KG1 (cell line): ENCODE measurements at places on chromosomes 1 and 21.

GRCh38 chr1:18912550-18912949, 10.2 kb upstream of the ALDH4A1 start:
- DNase-seq, result no peak

DNA sequence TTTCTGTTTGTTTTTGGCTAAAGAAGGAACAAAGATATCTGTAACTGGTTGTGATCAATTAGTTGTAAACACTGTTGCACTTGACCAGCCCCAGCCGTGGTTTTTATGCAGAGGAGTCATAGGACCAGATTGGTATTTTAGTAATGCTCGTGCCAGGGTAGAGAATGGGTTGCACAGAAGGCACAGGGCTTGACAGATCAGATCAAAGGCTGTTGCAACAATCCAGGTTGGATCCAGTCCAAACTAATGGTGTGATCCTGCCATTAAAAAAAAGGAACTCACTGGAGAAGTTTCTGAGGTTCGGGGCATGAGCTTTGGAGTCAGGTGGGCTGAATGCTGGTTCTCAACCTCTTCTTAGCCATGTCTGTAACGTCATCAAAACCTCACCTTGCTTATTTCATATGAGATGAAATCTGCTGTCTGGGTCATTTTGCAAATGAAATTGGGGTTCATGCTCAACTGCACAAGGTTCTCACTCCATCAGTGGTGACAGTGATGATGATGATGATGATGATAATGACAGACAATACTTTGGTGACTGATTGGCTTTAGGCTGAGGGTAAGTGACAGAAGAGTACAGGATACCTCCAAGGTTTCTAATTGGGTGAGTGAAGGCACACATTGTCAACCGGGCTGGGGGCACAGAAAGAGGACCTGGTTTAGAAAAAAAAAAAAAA, 43.1 kb downstream of the ZNF281 start:
- DNase-seq, result no peak

DNA sequence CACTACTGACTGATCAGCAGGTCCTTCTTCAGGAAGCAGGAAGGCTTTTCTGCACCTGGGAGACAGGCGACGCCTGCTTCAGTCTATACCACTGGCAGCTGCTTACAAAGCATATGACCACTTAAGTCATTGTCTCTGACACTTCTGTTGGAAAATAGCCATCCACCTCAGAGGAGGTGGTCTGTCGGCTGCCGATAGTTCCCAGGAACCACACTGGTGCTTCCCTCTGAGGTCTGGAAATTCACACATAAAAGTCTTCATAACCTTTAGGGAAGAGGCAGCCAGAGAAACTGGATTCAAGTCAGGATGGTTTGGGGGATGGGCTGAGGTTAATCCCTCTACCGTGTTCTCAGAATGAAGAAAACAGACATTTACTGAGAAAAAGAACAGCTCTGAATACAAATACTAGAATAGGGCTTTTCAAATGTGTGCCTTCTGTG, 15.6 kb upstream of the SRP9 start:
- no peak for DNase-seq

GRCh38 chr1:87362063-87362833, 33.6 kb downstream of the LMO4 start:
- DNase-seq, result no peak

DNA sequence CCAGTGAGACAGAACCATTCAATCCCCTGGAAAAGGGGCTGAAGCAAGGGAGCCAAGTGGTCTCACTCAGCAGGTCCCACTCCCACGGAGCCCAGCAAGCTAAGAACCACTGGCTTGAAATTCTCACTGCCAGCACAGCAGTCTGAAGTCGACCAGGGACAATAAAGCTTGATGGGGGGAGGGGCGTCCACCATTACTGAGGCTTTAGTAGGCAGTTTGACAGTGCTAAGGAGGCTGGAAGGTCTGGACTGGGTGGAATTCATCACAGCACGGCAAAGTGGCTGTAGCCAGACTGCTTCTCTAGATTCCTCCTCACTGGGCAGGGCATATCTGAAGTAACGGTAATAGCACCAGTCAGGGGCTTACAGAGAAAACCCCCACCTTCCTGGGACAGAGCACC, 105.4 kb upstream of the GORAB start:
- DNase-seq, result no peak

- no peak for DNase-seq
These were observed 42.8 kb downstream of the PRDM15 start for GRCh38 chr21:41836166-41837015.

DNA sequence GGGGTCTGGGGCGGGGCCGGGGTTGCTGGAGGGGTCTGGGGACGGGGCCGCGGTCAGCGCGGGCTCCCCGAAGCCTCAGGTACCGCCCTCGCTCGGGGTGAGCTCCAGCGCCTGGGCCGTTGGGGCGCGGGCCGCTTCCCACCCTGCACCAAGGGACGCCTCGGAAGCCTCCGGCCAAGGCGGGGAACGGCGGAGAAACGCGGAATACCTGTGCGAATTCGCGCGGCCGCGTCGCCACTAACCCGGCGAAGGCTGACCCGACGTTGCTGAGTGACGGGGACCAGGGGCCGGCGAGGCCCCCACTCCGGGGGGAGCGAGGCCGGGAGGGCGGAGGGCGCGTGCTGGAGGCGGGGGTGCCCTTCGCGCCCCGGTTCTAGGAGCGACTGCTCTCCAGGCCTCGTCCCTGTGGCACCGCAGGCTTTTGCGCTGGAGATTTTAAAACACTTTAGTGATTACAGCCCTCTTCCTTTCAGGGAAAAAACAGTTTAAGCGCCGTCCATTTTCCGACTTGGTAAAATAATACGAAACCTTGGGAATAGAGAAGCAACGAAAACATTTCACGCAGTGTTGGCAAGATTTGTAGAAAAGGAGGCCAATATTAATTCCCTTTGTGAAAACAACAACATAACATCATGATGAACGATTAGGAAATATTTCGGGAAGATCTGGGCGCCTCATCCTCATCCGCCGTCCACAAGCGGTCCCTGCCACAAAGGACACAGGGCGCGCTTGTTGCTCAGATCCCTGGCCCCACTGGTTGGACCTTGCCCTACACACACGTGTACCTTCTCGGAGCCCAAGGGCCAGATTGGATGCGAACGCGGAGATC, 971 bp upstream of the GNG4 start:
- no peak for DNase-seq

DNA sequence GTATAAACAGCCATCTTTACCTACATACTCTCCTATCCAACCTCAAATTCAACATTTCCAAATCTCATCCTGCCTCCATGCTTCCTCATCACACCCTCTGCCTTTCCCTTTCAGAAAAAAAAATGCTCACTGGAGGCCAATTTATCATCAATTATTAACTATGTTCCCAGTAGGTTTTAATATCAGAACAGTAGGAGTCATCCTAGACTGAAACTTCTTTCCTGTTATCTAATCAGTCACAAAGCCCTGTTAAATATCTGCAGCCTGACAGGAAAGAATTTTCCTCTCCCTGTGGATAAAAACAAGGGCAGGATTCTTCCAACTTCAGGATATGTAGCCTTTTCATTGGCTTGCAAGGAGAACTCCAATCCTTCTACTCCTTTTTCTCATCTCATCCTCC, 28.4 kb downstream of the EGLN1 start:
- DNase-seq, result no peak

- no peak for DNase-seq
These were observed at the start of gene CHI3L2 for GRCh38 chr1:111227434-111227833. TSS of gene CHI3L2 (plus strand) at chr1:111227713. CDS start at chr1:111227730, 17 bp downstream.

DNA sequence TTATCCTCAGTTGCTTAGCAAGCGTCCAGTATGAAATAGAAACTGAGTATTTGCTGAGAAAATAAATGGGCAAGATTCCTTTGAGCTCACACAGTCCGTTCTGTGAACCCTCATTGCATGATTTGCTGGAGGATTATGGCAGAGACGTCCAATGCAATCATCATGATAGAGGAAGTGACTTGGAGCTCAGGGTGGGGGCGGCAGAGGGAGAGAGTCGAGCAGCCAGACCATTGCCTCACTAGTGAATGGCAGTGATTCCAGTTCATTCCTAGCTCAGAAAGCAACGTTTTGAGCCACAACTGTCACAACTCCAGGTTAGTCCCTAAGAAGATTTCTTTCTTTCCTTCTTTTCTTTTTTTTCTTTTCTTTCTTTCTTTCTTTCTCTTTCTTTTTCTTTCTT, 27.5 kb upstream of the COL9A2 start:
- DNase-seq, result no peak

DNA sequence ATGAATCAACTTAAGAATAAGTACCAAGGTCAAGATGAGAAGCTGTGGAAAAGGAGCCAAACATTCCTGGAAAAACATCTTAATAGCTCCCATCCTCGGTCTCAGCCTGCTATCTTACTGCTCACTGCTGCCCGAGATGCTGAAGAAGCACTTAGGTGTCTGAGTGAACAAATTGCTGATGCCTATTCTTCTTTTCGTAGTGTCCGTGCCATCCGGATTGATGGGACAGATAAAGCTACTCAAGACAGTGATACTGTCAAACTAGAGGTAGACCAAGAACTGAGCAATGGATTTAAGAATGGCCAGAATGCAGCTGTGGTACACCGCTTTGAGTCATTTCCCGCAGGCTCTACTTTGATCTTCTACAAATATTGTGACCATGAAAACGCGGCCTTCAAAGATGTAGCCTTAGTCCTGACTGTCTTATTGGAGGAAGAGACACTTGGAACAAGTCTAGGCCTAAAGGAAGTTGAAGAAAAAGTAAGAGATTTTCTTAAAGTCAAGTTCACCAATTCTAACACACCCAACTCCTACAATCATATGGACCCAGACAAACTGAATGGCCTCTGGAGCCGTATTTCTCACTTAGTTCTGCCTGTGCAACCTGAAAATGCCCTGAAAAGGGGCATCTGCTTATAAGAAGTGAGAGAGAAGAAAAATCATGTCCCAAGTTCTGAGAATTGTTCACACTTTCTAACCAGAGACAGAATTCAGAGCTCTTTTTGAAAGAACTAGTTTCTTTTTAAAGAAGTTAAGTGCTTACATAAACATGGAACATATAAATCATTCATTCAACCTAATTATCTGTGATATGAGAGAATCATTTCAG, 35.7 kb downstream of the TOR1AIP1 start:
- DNase-seq, result no peak

GRCh38 chr1:59751801-59752200, 62.9 kb upstream of the HOOK1 start:
- no peak for DNase-seq
